ENCODE measurements at places on chromosomes 5 and 9. TPM values are rescaled to one million over a fixed set of nuclear protein-coding genes. Genes with fewer than 3 reads are reported as not detected.

DNA sequence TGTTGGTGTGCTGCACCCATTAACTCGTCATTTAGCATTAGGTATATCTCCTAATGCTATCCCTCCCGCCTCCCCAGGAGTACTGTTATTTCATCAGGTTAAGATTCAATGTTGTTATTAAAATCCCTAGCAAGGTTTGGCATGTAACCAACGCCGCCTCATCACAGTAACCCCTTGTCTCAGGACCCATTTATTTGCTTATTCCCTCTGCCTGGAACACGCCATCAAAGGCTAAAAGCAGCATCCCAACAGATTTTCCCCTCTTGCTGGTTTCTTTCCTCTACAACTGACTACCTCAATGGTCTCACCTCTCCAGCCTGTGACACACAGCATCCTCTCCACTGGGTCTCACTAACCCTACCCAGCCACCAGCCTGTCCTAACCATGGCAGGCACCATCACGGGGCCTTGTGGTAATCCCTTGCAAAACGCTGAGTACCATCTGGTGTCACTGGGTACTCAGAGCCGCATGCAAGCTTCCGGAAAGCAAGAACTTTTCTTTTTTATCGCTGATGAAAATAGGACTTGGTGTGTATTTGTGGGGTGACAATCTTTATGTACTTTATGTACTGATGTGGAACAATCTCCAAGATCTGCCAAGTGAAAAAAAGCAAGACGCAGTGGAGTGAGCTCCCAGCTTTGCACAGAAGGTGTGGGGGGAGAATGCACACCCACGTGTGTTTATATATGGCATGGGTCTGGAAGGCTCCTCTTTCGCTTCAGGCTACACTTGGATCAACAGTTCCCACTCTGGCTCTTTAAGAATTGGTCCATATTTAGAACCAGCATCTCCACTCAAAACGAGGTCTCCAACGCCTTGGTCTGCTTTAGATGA lies 6.1 kb downstream of the RPS14 start:
- no peak for DNase-seq

- DNase-seq, result no peak
Observed at GRCh38 chr9:109238655-109239054, 71.6 kb upstream of the FRRS1L start.

GRCh38 chr9:4922730-4923129 lies 62.3 kb upstream of the JAK2 start:
- no peak for DNase-seq

DNA sequence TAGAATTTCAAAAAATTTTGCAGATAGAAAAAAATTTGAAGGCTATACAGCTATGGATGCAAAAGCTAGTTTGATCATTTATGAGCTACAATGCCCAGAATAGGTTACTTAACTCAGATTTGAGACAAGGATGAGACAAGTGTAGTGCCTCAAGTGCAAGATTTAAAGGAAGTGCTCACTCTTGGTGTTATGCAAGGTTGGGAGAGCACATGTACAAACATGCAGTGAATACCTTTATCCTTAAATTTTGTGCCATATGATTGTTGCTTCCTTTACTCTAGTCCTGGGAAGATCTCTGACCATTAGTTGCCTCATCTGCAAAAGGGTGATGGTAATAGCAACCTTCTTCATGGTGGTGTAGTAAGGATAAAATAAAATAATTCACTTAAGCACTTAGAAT lies 31.7 kb upstream of the PPP2R2B start:
- no peak for DNase-seq

TMEM245 gene
- 24.4 TPM for polyA plus RNA-seq

SLC6A7 gene
- polyA plus RNA-seq, result not detected

DNA sequence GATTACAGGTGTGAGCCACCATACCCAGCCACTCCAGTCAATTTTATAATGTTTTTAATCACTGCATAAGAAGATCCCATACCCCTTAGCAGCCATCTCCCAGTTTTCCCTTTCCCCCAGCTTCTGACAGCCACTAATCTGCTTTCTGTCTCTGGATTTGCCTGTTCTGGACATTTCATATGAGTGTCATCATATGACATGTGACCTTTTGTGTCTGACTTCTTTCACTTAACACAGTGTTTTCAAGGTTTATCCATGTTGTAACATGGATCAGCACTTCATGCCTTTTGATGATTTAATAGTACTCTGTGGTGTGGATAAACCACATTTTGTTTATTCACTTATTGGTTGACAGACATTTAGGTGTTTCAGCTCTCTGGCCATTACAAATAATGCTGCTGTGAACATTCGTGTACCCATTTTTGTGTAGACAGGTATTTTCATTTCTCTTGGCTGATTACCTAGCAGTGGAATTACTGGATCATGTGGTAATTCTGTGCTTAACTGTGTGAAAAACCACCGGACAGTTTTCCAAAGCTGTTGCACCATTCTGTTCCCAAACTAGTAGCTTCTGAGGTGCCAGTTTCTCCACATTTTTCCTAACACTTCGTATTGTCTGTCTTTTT lies 8.6 kb downstream of the SUSD3 start:
- no peak for DNase-seq

- no peak for DNase-seq
Observed at GRCh38 chr9:12716823-12717600, 23.8 kb downstream of the TYRP1 start.

- no peak for DNase-seq
Observed at GRCh38 chr5:97102010-97102470, 40.4 kb downstream of the LIX1 start.

- DNase-seq, result no peak
Observed at GRCh38 chr9:92603990-92604389, 65.9 kb downstream of the IPPK start.

DNA sequence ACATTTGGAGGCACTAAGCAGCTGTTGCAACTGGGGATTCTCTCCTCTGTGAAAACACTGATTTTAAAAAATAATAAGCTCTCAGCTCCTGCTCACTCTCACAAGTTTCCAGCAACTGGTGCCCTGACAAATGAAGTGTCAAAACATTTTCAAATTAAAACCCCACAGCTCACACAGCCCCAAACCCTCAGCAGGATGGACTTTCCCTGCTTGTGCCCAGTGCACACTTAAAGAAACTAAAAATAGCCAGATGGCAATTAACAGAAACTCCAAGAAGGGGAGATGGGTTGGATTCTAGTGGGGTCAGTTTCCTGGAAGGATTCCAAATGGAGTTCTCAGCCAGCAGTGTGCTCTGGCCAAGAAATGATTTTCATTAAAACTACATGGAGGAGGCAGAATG lies 163.0 kb upstream of the PUM3 start:
- no peak for DNase-seq

ARL14EPL gene
- polyA plus RNA-seq, result not detected

DNA sequence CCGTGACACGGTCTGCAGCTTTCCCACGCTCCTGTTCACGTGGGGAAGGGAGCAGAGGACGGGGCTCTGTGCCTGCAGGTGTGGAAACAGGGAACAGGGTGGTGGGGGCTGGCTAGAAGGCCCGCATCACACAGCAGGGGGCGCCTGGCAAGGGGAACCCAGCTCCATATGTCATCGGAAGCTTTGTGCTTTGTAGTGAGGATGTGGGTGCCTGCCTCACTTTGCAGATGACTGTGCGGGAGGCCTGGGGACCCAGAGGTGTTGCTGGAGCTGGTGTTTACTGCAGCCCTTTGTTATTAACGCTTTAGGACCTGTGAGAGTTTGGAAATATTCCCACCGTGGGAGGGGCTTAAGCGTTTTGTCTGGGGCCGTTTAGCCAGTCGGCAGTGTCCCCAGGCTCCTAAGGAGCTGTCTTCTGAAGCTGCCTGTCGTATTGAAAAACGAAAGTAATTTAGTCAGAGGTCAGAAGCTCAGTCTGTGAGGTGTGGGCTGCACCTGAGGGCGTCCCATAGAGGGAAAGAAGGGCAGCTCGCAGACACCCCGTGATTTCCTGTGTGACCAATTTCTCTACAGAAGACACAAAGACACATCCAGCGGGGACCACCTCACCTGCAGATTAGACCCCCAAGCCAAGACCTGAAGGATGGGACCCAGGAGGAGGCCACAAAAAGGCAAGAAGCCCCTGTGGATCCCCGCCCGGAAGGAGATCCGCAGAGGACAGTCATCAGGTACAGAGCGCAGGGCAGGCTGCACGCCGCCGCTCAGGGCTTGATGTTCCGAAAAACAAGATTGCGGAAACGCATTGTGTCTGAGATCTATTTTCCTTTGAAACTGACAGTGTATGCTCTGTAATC lies 9.1 kb downstream of the MAN1B1 start:
- peak; percentile 80 for DNase-seq

DNA sequence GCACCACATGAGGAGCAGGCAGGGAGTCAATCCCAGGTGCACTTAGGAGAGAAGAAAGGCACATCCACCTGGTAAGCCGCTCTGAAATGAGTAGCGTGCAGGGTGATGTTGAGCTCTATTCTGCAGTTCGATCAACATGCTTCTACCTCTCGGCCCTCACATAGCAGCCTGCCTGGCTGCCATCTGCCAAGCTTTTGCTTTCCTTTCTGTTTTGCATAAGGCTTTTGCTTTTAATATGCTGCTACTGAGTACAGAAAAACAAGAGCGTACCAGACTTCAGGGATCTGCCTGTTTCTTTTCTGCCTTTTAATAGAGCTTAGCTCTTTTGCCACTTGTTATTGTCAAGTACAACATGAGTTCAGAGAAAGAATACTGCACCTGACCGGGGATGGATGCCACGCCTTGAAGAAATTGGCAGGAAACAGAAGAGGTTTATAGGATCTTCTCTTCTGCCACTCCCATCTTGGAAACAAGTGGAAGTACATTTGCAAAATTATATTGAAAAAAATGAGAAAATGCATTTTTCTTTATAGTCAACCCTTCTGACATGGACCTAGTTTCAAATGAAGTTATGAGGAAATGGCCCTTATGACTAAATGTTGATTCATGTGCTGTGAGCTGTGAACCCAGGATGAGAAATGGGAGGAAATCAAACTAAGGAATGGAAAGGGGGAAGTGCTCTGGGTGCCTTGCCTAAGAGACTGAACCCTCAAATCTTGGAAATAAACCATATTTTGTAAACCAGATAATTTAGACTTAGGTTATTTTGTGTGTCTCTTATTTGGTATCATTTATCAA lies 4.0 kb upstream of the FCHO2 start:
- no peak for DNase-seq

GPR150 gene
- 2.8 TPM for polyA plus RNA-seq
